Stimulated activated CD4-positive, alpha-beta T cell treated with anti-CD3 and anti-CD28 coated beads, TNF-alpha, amount 100 ng/mL, for 4 hours (primary cell): ENCODE measurements at places on chromosomes 3 and 15.

DNA sequence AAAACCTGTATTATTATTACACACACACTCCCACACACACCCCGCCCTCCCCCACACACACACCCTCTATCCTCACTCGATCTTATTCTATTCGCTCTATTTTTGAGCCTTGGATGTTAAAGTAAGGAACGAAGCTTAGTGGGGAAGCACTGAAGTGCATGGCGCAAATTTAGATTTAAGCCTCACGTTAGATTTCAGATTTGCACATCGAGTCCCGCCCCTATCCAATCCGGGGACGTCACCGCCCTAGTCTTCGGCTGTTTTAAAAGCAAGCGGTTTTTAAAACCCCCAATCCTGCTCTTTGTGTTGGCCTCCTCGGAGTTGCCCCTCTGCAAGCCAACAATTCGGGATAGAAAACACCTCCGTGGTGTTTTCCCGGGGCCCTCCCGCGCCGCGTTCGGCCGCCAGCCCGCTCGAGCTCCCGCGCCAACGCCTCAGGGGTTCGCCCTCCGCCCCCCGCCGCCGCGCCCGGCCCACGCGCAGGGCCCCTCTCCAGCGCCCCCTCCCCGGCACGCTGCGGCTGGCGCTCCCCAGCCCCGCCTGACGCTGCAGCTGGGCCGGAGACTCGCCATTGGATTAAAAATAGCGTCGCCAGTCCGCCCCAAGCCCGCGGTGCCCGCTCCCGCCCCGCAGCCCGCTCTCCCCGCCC, at the start of gene USP13:
USP13 (plus strand) TSS at position 594 of the 649 bp plus-strand sequence. CDS start 186 bp downstream, outside the sequence.
- peak; percentile 17 for DNase-seq

DNA sequence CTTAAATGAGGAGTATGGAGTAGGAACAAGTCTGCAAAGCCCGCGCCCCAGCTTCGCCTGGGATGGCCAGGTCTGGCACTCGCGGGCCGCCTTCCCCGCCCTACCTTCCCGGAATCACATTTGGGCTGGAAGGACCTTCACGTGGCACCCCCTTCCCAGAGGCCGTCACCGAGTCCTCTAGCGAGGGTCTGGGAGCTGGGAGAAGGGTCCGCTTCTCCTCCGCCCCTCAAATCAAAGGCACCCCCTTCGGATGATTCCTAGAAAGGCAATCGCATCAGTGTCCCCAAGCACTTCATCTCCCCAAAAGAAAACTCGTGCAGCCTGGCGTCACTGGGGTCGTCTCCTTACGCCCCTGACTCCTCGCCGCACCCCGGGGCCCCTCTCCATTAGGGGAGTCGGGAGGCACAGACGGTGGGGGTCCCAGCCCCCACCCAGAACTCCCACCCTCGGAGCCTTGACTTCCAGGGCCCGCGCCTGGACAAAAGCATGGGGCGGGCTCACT, 380 bp downstream of the MYLK start:
- no peak for DNase-seq

GRCh38 chr15:98683831-98684230, 35.5 kb downstream of the IGF1R start:
- no peak for DNase-seq

GRCh38 chr3:134974624-134975023, 179.6 kb downstream of the EPHB1 start:
- no peak for DNase-seq

GRCh38 chr3:156291272-156292123, 171.1 kb downstream of the KCNAB1 start:
- DNase-seq: no peak

DNA sequence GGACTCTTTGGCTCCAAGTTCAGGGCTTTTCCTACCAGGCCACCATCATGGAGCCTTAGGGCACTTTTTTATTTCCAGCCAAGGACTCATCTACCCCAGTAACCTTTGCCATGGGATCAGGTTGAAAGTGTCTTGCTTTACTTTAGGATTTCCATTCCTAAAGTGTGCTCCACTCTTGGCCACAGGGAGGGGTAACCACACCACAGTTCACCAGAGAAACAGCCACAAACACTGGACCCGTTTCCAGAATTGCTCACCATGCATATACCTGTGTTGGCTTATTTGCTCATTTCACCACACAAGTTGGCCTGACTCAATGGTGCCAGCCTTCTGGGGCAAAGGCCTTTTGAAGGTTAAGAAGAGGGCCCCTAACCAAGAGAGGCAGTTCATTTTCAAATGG, 70.6 kb upstream of the RAD18 start:
- DNase-seq: no peak

- DNase-seq: no peak
Measured at GRCh38 chr15:30872341-30872748, 31.4 kb upstream of the FAN1 start.

- DNase-seq: no peak
Measured at GRCh38 chr3:32992310-32992686, 40.9 kb downstream of the CCR4 start.

DNA sequence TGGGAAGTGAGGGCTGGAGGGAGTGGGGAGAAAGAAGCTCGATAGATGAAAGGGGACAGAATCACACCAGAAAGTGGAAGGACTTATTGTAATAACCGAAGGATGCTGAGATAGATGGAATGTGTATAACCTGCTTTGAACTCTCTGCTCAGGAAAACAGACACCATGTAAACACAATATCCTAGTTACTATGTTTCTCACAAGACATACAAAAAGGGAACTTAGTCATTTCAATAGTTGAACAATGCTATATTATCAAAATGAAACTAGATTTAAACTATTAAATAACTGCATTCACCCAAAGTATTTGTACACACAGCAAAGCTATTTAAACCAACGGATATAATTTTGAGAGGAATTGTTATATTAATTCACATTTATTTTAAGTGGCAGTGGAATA, 108.3 kb upstream of the GADL1 start:
- DNase-seq: no peak
